Thoracic aorta (tissue), 2 donors: ENCODE measurements at places on chromosomes 16 and 17.

- DNase-seq = no peak
These were observed 65.7 kb upstream of the KSR1 start for GRCh38 chr17:27390540-27390939.

DNA sequence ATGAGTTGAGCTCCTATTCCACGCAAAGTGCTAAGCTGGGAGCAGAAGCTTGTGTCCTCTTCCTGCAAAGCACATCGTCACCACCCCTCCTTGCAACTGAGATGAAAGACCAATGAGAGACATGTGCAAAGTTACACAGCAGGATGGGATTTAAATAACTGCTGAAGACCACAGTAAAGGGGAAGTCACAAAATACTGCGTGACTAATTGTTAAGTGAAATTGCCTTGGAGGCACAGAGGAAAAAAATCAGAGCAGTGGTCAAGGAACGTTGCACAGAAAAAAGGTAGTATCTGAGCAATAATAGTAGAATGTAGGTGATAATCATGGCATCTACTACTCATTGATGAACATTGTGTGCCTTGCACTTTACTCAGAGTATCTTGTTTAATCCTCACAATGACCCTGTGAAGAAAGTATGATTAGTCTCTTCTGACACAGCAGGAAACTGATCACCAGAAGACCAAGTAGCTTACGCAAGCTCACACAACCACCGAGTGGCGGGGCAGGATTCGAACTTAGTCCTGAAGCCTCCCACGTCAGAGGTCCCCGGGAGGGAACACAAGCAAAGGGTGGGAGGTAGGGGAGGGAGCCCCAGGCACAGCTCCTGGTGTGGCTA, 15.4 kb upstream of the MYO18A start:
- DNase-seq = no peak

- DNase-seq = no peak
These were observed 73.1 kb downstream of the IRF8 start for GRCh38 chr16:85971902-85972638.

DNA sequence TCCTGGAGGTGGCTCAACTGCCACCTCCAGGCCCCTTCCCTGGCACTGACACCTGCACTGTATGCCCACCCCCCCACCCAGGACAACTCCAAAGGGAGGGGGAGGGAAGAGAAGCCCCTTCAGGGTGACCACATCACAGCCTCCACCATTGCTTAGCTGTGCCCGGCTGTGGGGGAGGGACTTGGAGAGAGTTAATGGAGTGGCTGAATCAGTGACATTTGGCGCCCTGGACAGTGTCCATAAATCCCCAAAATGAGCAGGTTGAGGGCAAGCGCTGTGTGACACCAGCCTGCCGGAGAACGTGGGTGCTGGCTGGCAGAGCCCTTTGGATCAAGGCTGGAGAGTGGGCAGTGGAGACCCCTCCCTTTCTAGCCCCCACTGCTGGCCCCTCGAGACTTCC, 883 bp downstream of the USH1G start:
- no peak for DNase-seq

DNA sequence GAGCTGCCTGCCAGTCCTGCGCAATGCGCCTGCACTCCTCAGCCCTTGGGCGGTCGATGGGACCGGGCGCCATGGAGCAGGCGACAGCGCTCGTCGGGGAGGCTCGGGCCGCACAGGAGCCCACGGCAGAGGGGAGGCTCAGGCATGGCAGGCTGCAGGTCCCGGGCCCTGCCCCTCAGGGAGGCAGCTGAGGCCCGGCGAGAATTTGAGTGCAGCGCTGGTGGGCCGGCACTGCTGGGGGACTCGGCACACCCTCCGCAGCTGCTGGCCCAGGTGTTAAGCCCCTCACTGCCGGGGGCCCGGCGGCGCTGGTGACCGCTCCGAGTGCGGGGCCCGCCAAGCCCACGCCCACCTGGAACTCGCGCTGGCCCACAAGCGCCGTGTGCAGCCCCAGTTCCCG, 13.6 kb upstream of the FADS6 start:
- no peak for DNase-seq

GRCh38 chr17:81256616-81257015, 17.5 kb downstream of the NDUFAF8 start:
- no peak for DNase-seq

GRCh38 chr16:56351481-56351880, 73.9 kb downstream of the AMFR start:
- DNase-seq = no peak

- DNase-seq = no peak
These were observed 18.6 kb downstream of the FLOT2 start for GRCh38 chr17:28878981-28879380.

GRCh38 chr16:9849697-9850245, 332.5 kb downstream of the GRIN2A start:
- no peak for DNase-seq

- DNase-seq = no peak
These were observed 53.1 kb upstream of the BCO1 start for GRCh38 chr16:81185416-81185815.

DNA sequence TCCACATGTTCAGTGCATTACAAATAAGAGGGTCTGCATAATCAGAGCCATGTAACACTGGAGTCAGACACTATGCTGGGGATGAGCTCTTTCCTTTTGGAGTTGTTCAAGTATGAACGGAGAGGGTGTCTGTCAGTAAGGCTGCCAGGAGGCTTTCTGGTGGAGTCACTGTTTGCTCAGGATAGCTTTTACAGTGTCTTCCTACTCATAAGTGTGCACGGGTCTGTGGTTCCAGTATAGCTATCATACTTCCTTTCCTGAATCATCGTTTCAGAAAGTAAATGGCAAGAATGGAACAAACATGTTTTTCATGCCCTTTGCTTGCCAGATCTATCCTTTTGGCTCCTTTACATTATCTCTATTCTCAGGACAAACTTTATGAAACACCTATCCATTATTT, 152.7 kb upstream of the CDH11 start:
- no peak for DNase-seq

DNA sequence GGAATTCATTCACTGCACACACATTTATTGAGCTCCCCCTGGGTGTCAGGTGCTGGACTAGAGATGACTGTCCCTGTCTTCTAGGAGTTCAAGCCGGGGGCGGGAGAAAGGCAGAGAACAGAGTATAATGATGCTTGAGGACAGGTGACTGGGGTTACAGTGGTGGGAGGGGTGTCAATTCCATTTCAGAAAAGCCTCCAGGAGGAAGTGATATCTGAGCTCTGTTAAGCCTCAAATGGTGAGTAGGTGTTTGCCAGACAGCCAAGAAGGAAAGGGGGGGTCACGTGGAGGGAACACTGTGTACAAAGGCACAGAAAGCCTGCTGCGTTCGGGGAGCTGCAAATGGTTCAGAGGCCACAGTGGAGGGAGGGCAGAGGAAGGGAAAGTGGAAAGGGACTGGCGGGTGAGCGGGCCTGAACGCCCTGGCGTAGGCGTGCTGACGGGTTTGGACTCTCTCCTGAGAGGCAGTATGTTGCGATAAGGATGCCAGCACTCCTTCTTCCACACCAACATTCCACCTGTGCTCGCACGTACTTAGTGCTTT, 9.7 kb upstream of the NXPH3 start:
- DNase-seq = peak; percentile 77

DNA sequence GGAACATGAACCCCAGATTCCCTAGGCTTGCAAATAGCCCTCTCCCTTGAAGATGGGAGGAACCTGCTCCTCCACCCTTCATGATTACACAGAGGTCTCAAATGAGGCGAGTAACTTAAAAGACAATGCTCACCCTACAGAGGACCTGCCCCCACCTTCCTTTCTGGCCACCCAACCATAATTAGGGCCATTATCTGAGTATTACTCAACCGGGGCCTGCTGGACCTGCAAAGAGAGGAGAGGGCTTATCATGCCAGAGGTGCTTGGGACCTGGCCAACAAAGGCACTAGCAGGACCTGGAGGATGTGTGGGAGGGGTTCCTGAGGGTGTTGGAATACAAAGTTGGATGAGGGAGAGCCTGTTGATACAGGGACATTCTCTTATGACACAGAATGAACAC, 42.4 kb downstream of the RNF157 start:
- no peak for DNase-seq

GRCh38 chr17:65544672-65545071, 16.8 kb downstream of the AXIN2 start:
- DNase-seq = no peak

GRCh38 chr17:76927577-76927976, 59.4 kb downstream of the MGAT5B start:
- no peak for DNase-seq

- no peak for DNase-seq
These were observed 91.1 kb downstream of the IRF8 start for GRCh38 chr16:85989863-85990643.

GRCh38 chr17:17300624-17301568, 2.3 kb upstream of the NT5M start:
- no peak for DNase-seq

GRCh38 chr17:47945529-47946508, 4.4 kb downstream of the PNPO start:
- DNase-seq = no peak

DNA sequence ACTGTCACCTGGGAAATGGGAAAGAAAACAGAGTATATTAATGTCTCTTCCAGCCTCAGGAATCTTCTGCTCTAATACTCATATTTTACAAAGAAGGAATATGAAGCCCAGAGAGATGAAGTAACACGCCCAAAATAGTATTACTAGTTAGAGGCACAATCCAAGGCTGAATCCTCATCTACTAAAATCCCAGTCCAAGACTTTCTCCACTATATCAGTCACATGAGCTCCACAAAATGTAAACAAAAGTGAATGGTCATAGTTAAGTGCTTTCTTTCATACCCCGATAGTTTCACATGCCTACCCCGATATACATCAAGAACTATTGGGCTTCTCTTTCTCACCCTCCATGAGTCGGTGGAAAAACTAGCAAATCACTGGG, 965 bp downstream of the INTS2 start:
- no peak for DNase-seq

GRCh38 chr17:1872976-1873375, 43.2 kb downstream of the RPA1 start:
- DNase-seq = no peak

- no peak for DNase-seq
These were observed 3.5 kb upstream of the KRT9 start for GRCh38 chr17:41575336-41575735.

DNA sequence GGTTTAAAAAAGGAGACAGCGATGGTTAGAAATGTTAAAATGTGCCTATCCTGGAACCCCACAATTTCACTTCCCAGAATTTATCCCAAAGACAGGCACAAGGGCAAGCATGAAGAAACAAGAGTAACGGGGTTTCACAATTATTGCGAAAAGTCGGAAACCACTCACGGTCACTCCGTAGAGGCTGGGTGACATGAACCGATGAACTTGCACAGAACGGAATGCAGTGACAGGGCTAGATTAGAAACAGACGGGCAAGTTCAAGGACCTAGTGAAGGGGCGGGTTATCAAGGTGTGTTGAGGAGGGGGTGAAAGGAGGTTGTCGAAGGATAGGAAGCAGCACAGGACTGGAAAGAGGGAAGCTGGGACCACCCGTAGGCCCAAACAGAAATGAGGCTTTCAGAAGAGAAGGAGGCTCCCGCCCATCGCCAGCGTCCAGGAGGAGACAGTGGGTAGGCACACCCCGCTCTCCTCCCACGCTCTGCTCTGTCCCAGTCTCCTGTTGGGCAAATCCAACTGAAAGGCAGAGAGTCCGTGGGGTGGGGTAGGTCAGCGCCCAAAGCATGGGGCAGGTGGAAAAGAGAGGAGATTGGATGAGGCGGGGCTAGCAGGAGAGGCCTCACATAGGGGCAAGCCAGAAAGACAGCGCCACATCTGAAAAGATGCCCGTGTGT, 47.4 kb upstream of the JPH3 start:
- DNase-seq = no peak

- DNase-seq = no peak
These were observed 13.6 kb downstream of the SMPD3 start for GRCh38 chr16:68434624-68435210.

GRCh38 chr16:63617990-63618763, 1503.7 kb downstream of the CDH11 start:
- no peak for DNase-seq

DNA sequence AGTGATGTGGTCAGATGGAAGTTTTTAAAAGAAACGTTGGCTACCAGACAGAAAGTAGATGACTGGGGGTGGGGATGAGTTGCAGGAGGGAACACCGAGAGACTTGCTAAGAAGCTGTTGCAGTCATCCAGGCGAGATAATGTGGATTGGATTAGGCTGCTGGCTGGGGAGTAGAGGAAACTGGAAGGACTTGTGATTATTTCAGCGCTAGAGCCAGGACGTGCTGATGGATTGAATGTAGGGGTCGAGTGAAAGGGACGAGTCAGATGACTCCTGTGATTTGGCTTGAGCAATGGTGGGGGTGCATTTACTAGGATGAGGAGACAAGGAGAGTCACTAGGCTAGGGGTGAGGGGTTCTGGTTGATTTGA, 88.5 kb downstream of the CLEC16A start:
- no peak for DNase-seq

DNA sequence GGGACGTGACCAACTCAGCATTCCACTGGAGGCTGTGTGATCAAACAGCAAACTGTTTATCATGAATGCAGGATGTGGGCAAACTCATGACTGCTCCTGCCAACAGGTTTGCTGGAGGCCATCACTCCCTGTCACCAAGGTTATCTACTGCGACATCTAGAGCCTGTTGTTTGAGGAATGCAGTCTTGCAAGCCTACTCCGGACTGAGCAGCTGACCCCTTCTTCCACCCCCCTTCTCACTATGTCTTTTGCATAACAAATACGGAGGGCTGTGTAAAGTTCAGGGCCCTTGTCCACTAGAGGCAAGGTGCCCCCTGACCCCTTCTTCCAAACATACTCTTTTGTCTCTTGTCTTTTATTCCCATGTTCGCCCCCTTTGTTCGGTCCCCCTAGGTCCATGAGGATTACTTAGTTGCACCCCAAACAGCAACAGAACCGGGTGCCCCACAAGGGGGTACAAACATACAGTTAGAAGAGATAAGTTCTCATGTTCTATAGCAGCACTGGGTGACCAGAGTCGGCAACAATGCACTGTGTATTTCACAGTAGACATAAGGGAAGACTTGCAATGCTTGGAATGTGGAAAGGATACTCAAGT, 28.7 kb downstream of the MEAK7 start:
- DNase-seq = no peak

- no peak for DNase-seq
These were observed 68.7 kb downstream of the CEP95 start for GRCh38 chr17:64575431-64575830.

GRCh38 chr17:50268743-50269275, 5.5 kb upstream of the TMEM92 start:
- DNase-seq = no peak

- DNase-seq = no peak
These were observed 25.3 kb downstream of the CDK5RAP3 start for GRCh38 chr17:47996201-47996600.

GRCh38 chr17:65292430-65292829, 155.3 kb downstream of the RGS9 start:
- DNase-seq = no peak

- DNase-seq = no peak
These were observed 1468.6 kb downstream of the CDH11 start for GRCh38 chr16:63653044-63653839.

DNA sequence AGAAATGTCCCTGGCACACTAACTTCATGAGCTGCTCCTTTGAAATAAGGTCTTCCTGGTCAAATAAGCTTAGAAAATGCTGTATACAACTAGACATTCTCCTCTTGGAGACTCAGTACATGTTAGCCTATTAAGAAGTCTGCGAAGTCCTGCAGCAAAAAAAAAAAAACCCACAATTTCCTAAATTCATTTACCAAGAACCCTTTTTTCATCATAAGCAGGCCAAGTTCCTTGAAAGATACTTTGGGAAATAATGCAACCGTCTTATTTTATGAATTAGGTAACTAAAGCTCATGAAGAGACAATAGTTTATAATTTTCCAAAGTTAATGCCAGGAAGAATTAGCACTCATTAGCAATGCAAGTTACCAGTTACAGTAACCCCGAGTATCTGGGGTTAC, 49.0 kb upstream of the HAS3 start:
- no peak for DNase-seq

GRCh38 chr17:6346156-6346786, 88.7 kb downstream of the AIPL1 start:
- DNase-seq = no peak
